ENCODE measurements at places on chromosomes 6 and 20.

DNA sequence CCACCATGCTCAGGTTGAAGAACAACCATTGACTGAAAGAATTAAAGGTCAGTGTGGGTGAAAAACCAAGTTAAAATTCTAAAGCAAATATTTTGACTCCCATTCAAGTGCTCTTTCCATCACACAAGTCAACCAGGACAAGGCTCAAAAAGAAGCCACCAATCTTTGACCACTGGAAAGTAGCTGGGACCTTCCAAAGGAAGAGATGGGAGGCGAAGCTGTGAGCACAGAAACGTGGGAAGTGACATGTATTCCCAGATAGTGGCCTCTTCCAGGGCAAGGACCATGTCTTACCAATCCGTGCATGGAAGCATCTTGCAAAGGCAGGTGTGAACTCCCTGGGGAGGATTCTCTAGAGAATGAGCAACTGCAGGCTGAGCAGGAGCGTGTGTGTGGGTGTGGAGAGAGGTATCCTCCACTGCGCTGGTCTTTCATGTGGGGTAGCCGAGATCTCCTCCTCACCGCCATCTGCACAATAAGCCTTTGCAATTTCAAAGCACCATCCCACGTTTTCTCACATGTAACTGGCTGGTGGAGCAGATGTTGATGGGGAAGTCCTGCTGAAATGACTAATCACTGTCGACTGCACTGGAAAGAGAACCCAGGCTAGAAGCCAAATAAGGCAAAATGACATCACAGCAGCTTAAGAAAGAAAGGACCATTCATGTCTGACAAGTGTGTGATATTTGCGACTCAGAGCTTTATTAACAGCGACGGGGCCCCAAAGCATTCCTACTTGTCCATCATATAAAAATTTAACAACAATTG is 189.4 kb upstream of the RREB1 start:
- no peak for DNase-seq

GRCh38 chr6:109507490-109508072 is 24.6 kb upstream of the ZBTB24 start:
- DNase-seq, result no peak

DNA sequence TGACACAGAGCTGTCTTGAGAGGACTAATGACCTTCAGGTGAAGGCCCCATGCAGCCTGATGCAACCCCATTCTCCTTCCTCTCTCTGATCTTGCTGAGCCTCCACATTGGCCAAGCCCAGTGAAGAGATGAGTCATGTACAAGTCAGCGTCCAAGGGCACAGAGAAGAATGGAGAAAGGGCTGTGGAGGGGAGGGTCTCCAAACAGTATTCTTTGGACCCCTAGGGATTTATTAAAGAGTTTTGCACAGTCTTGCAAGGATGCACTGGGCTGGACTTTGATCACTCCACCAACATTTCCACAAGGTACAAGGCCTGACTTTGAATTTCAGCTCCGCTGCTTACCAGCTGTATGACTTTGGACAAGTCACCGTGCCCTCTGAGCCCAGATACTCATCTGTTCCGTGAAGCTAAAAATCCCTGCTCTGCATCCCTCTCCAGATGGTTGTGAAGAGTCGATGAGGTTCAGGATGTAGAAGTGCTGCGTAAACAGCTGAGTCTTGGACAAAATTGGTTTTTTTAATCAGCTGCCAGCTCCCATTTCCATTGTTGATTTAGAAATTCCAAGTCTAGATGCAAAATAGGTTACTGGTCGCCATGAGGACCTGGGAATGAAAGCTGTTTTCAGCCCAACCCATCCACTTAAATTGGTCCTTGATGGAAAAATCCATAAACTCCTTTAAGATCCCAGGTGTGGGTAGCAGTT is 14.1 kb upstream of the KCNG1 start:
- DNase-seq, result no peak

GRCh38 chr6:166565084-166565967 is 21.2 kb downstream of the RAMACL start:
- no peak for DNase-seq

- no peak for DNase-seq
Measured at GRCh38 chr20:33490023-33490933, at the start of gene CBFA2T2. Gene CBFA2T2, plus strand, starts transcription at chr20:33490096. Its CDS starts 172 bp downstream, at chr20:33490268.
